ENCODE measurements at places on chromosomes 5 and 9. TPM values are rescaled to one million over a fixed set of nuclear protein-coding genes. Genes with fewer than 3 reads are reported as not detected.

GRCh38 chr5:11045411-11045810, 284.4 kb upstream of the DAP start:
- no peak for DNase-seq

TRAF2 gene
- 21.9 TPM for total RNA-seq

GRCh38 chr5:14447958-14448911, 133.4 kb upstream of the OTULINL start:
- peak; percentile 77 for DNase-seq

DNA sequence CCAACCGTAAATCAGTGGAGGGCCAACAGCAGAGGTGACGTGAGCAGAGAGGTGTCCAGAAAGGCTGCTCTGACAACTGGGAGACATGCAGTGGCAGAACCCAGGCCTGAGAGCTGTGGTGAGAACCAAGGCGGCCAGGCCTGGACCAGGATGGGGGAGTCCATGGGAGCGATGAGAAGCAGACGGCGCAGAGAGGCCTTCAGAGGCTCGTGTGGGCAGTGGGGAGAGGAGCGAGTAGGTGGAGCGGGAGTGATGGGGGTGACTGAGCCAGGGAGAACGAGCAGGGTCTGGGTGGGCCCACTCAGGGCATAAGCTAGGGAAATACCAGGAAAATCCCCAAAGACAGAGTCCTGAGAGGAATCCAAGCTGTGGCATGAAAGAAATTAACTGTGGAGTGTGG, 7.9 kb upstream of the IL3 start:
- DNase-seq: no peak

SLC25A46 gene
- total RNA-seq: 61.5 TPM

- peak; percentile 47 for DNase-seq
Measured at GRCh38 chr9:126842977-126843799, 17.3 kb upstream of the ZBTB34 start.

DNA sequence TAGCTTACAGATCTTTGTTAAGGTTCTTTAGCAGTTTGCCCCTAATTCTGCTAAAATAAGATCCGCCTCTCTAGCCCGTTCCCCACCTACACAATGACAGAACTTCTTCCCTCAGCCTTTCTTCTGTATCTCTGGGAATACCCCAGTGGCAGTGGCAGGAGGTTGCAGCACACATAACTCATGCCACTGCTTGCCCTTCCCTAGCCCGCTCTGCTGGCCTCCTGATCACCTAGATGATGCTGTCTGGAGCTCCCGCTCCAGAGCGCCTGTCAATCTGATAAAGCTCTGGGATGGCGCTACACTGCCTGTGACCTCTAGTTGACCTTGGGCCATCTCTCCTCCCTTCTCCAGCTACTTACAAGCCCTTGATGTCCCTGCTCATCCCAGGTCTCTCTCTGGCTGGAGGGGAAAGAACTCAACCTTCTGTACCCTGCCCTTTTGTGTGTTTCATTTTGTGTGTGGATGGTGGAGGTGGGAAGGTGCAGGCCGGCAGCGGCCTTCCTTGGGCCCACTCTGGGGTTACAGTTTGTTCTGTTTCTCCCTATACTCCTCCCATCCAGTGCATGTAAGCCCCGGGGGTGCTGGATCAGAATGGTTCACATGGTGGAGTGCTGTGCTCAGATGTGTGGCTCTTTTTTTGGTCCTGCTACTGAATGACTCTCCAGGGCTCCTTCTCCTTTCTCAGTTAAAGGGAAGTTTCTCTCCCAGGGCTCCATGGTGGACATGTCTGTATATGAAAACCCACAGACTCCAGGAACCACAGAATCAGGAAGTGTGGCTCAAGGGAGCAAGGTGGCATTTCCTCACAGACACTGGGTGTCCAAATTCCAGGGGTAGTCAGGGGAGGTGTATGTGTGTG, 29.1 kb downstream of the MTX3 start:
- no peak for DNase-seq

CDO1 gene
- 1.6 TPM for total RNA-seq

DNA sequence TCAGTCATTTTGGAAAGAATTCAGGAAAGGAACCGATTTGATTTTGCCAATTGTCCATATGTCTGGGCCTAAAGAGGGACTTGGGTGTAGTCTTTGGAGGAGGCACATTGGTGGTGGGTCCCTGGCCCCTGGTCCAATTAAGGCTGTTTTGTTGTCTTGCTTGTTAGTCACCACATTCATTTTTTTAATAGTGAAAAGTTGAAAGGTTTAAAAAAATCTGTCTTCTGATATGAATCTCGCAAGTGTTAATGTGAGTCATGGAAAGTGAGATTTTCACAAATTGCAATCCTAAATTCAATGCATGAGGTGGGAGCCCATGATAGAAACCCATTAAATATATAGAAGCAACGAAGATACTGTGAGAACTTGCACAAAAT, 165.9 kb upstream of the OTULINL start:
- no peak for DNase-seq

GRCh38 chr5:5792106-5792505, 369.6 kb downstream of the ICE1 start:
- no peak for DNase-seq

DNA sequence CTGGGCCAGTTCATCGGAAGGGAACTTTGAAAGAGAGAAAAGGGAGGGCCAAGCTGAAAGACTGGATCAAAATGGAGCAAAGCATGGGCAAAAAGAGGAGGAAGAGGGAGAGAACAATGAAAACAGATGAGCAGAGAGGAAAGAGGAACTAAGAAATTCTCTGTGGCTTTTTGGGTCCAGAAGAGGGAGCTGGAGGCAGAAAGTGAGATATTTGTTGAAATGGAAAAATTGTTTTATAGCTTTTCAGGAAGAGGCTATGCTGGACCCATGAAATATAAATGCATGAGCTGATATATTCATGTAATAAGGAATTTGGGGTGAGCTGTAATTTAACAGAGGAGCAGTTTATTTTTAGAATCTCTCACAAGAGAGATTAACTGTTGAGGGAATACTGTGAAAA, 457.3 kb downstream of the DMAC1 start:
- no peak for DNase-seq

- no peak for DNase-seq
Measured at GRCh38 chr5:178249191-178249989, 16.8 kb upstream of the PHYKPL start.

GRCh38 chr5:151740958-151741373, 17.5 kb downstream of the ATOX1 start:
- DNase-seq: no peak

GRCh38 chr9:99103054-99103895, 1.6 kb upstream of the TGFBR1 start:
- no peak for DNase-seq

DNA sequence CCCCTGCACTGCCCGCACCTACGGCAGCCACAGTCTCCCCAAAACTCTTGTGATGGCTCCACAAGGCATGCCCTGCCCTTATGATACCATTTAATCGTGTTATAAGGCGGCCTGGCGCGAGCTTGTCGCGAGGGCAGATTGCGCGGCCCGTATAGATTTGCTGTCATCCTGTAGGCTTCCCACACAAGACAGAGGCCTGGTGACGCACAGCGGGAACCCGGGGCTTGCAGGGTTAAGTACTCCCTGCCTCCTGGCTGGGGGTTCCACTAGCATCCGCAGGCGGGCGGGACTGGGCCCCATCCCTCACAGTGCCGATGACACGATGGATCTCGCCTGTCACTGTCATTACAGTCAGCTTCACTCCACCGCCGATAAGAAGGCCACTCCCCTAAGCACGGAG, 364.9 kb upstream of the IRX2 start:
- no peak for DNase-seq

PCDHGB1 gene
- 1.1 TPM for total RNA-seq

GRCh38 chr5:40223884-40224402, 455.8 kb upstream of the PTGER4 start:
- peak; percentile 75 for DNase-seq

CAMK4 gene
- 0.13 TPM for total RNA-seq

DNA sequence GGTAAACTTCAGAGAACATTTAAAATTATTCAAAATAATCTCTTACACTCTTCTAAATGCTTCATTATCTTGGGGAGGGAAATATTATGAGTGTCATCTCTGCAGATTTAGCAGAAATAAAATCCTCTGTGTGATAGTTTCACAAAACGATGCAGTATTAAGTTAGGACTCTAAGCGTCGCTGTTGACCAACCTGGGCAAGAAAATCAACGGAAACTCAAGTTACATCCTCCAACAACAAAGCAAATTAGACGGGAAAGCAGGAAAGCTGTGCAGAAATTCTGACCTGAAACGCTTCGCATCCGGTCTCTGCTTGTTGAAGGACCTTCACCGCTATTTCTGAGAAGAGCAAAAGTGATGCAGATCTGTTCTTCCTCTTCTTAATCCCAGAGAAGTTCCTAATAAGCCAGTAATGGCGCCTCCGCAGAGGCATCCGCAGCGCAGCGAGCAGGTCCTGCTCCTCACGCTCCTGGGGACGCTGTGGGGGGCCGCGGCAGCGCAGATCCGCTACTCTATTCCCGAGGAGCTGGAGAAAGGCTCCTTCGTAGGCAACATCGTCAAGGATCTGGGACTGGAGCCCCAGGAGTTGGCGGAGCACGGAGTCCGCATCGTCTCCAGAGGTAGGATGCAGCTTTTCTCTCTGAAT, at the start of gene PCDHGA6:
Gene PCDHGA6, plus strand, starts transcription at position 219 of the 645 bp plus-strand sequence. Its CDS starts 193 bp downstream, at position 412.
- DNase-seq: no peak

DNA sequence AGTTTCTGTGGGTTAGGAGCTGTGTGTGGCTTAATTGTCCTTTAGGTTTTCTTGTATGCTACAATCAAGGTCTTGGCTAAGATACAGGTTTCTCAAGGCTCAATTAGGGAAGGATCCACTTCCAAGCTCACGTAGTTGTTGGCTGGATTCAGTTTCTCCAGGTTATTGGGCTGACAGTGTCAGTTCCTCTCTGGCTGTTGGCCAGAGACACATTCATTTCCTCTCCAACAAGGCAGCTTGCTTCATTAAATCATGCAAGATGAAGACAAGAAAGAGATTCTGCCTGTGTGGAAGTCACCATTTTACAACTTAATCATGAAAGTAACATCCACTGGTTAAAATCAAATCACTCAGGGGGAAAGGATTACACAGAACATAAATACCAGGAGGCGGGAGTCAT, 275.7 kb upstream of the KIF2A start:
- DNase-seq: no peak

DNA sequence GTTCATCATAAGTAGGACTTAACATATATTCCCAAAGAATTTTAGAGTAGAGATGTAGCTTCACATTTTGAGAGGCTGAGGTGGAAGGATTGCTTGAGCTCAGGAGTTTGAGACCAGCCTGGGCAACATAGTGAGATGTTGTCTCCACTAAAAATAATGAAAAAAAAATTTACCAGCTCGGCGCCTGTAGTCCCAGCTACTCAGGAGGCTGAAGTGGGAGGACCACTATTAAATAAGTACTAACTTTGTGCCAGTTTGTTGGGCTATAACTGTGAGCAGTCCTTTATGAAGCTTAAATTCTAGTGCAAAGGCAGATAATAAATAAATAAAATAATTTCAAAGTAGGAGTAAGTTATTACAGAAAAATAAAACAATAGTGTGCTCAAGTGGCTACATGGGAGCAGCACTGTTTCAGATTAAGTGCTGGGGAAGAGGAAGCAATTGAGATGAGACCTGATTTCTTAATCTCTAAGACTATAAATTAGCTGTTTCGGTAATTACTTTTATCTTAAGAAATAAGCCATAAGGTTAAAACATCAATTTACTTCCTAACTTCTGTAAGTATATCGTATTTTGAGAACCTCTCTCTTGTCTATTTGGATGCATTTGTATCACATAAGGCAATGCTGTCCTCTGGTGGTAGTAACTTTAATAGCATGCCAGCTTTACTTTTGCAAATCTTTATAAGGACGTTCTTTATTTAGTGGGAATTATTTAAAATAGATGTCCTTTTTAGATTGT, 98.9 kb downstream of the CSNK1G3 start:
- peak; percentile 68 for DNase-seq

DNA sequence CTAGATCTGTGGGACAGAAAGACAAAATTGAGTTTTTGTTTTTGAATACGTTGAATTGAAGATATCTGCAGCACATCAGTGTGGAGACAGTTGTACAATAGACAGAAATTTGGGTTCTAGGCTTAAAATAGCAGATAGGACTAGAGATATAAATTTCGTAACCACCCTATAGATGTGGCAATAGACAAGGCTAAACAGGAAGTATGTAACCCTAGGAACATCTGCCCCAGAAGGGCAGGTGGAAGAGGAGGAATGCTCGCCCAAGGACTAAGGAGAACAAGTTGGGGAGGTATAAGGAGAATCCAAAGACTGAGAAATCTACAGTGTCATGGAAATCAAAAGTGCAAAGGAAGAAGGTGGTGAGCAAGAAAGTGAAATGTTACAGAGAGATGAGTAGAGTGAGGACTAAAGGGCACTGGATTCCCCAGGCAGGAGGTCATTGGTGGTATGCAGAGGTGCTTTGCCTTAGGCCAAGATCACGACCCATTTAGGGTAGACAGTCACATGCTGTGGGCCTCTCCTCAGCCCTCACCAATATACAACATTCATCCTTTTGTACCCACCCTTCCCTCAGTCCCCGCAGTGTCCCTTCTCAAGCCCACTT, 109.1 kb upstream of the ELL2 start:
- no peak for DNase-seq

STPG3 gene
- total RNA-seq: not detected

ELOVL7 gene
- total RNA-seq: 0.51 TPM

DNA sequence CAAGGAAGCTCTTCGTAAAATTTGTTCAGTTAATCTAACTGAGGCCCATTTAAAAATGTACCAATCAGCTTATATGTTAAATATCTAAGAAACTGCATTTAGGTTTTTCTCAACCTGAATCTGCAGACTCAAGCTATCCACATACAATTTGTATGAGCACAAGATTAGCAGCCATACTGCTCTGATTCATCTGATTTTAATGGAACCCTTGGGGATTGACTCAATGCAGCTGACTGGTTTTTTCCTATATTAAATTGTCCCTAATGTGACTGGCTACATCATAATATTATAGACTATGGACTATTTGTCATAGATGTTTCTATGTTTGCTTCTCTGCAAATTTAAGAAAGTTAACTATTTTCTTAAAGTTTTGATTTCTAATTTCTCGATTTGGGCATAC, 451.0 kb upstream of the TUSC1 start:
- no peak for DNase-seq

- DNase-seq: peak; percentile 52
Measured at GRCh38 chr9:128022886-128023285, 42.1 kb upstream of the EEIG1 start.

GKAP1 gene
- total RNA-seq: 0.89 TPM

DNA sequence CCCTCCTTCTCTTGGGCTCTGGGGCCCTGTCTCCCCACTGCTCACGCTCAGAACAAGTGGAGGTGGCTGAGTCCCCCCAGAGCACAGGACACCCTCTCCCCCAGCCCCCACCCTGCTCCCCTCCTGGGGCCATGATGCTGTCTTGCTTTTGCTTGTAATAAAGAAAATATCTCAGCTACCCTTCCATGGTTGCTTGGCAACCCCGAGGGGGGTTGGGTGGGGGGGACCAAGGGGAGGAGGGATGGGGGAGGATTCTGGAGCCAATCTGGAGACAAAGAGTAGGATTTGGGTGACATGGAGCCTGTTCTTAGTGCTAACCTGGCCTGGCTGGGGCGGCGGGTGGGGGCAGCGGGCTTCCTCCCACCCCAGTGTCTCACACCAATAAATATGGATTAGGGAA, 16.1 kb upstream of the CERCAM start:
- DNase-seq: no peak

GRCh38 chr5:85143138-85143537, 758.5 kb upstream of the EDIL3 start:
- no peak for DNase-seq

GRCh38 chr5:58717303-58718007, 134.6 kb downstream of the RAB3C start:
- DNase-seq: peak; percentile 6

PTGES gene
- 0.26 TPM for total RNA-seq

- no peak for DNase-seq
Measured at GRCh38 chr9:97761056-97761598, 64.0 kb upstream of the XPA start.
